Lung (tissue), 17 donors: ENCODE measurements at places on chromosomes 1 and 21. TPM values are rescaled to one million over a fixed set of nuclear protein-coding genes. Genes with fewer than 3 reads are reported as not detected.

TMEM82 gene
- not detected for total RNA-seq

COL8A2 gene
- 6.0 TPM for total RNA-seq

DNA sequence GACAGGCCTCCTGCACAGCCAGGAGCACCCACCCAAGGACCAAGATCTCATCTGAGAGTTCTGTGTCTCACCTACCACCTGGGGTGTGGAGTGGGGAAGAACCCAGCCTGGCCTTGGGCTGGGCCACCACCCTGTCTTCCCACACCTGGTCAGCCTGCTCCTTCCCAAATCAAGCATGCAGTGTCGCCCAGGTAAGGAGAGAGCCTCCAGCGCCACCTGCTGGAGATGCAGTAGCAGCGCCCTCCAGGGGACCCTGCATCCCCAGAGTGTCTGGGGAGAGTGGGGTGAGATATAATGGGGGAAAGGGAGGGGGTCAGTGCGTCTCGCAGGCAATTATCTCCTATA is 32.3 kb downstream of the KIAA2013 start:
- DNase-seq = peak; percentile 38

DNA sequence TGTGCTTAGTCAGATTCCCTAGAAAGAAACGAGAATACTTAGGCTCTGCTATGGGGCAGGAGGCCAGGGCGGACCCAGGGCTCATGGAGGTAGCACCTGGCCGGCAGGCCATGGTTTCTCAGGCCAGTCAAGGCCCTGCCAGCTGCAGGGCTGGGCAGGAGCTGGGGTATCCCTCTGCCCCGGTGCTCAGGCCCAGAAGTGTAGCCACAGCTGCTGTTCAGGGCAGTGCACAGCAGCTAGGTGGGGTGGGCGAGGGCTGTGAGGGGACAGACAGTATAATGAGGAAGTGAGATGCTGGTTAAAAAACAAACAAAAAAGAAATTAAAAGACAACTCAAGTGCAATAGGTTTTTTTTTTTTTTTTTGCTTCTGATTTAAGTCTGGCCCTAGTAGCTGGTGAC is 34.0 kb upstream of the EDN2 start:
- DNase-seq = no peak

DNA sequence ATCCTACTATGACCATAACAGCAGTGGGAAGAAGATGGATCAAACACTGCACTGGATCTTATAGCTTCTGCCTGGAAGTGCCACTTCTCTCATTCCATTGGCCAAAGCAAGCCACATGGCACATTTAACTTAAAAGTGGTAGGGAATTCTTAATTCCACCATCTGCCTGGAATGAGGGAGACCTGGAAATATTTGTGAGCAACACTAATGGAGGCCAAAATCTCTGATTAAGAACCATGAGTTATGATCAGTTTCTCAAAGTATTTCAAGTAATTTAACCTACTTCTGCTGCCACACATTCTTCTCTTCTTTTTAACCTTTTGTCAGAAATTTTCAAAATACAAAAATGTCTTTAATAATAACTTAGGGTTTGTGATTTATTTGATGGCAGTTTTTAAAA is 154.0 kb upstream of the C1orf87 start:
- no peak for DNase-seq

DNA sequence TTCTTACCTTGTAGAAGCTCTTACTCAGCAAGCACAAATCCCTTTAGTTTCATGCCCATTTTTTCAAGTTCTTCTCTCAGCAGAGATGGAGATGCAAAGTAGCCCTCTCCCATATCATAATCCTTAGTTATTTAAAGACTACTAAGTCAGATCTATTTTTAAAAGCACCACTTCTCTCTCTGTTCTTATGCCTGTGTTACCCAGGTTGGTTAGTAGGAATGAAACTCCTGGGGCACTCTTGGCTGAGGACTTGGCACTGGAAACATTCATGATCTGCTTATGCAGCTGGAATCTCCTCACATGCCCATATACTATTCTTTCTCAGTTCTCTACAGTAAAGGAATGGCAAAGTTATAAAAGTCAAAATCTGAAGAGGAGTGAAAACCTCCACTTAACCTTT is 51.9 kb upstream of the PPP2R5A start:
- DNase-seq = no peak

- peak; percentile 69 for DNase-seq
Observed at GRCh38 chr1:76759950-76760349, 107.3 kb upstream of the ST6GALNAC5 start.

DNA sequence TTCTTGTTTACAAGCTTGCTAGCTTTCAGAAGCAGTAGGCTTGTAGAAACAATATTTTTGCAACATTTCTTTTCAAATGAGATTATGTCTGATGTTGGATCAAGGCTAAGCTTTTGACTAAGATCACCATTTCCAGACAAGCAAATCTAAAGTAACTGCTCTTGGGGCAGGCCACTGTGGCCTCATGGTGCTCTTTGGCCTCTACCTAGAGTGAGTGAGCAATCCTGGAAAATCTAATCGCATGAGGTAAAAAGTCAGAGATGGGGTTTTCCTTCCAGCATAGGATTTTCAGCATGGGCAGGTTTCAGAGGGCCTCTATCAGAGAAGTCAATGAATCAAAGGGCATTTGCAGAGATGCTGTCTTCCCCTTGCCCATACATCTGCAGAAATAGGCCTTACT is 331.9 kb downstream of the OMA1 start:
- no peak for DNase-seq

DNA sequence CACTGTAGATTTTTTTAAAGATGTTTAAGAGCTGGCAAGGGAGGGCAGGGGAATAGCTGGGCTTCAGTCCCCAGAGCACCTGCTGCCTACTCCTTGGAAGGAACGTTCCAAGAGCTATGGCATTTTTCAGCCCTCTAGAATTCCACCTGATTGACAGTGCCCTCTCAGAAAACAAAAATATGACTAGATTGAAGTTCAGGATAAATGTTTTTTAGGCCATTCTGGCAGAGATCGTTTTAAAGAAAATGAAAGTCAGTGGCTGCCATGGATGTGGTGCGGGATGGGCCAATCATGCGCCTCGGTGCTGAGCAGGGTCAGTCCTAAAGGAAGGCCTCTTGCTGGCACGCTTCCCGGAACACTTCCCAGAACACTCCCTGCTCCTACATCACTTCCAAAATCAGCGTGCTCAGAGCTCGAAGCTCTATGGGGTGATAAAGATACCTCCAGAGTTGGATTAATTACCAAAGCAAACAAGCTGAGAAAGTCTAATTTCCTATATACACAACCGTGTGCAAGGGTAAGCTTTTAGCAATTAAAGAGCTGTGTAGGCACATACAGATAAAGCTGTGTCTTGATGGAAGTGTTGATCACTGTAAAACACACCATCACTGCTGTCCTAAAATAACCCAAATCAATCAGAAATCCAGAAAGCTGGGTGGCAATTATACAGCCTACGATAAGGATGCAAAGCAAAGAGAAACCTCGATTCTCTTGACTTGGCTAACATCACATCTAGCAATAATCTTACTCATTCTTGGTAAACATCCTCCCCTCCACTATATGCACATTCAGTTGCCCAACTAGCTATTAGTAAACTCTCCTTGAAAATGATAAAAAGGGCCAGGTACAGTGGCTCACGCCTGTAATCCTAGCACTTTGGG is 34.6 kb downstream of the TGFBR3 start:
- peak; percentile 98 for DNase-seq

- no peak for DNase-seq
Observed at GRCh38 chr1:110118636-110119396, 6.6 kb downstream of the UBL4B start.

GRCh38 chr1:153510984-153511410 is 24.8 kb downstream of the S100A6 start:
- peak; percentile 74 for DNase-seq

DNA sequence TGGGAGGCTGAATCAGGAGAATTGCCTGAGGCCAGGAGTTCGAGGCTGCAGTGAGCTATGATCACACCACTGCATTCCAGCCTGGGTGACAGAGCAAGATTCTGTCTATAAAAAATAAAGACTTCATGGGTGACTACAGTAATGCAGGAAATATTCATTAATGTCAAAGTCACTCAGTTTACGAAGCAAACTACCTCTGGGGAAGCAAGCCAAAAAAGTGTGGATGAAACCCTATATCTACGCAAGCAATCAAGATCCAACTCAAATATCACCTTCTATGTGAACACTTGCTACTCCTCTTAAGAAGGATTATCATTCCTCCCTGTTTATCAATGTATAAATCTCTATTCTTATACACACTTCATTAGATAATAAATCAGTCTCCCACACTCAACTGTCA is 434.8 kb downstream of the SETD4 start:
- no peak for DNase-seq
